ENCODE measurements at places on chromosomes 16 and 17.

DNA sequence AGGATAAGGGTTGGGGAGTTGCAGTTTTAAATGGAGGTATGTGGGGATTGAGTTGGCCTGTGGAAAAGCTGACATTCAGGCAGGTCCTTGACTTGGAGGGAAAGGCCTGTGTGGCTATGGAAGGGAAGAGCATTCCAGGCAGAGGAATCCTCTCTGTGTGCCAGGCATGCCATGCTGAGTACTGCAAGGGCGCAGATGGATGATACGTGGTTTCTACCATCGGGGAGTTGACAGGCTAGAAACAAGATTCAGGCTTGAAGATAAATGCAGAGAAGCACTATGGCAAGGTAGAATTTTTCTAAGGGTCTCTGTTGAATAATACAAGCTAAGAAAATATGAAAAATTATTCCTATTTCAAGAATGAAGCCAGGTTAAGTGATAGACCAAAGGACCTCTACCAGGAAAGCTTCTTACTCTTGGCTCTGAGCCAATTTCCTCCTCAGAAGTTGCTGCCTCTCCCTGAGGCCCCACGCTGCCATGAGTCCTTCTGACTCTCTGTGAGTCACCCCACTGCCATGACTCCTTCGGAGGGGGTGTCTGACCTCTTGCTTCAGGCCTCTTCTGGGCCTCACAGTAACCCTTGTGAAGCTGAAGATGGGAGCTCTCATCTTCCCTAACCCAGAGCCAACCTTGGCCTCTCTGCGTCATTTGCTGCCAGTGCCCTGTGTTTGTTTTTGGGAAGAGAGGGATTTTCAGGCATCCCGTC is 75.8 kb downstream of the WNT3 start:
- DNase-seq, result no peak

DNA sequence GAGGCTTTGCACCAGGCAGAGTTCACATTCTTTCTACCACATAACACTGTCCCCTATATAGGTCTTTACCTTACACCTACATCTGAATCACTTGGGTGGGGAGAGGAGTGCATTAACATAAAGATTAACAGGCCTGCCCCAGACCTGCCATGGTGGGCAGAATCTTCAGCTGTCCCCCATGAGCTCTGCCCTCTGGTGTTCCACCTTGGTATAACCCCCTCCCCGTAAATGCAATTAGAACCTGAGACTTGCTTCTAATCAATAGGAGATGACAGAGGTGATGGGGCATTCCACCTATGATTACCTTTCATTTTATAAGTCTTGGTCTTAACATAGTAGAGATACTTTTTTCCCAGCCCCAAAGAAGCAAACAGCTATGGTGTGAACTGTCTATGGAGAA is 20.4 kb upstream of the GRIN2A start:
- no peak for DNase-seq

GRCh38 chr17:8484465-8484864 is 48.8 kb downstream of the NDEL1 start:
- no peak for DNase-seq

- DNase-seq, result no peak
Observed at GRCh38 chr17:13638855-13639458, 37.2 kb upstream of the HS3ST3A1 start.

DNA sequence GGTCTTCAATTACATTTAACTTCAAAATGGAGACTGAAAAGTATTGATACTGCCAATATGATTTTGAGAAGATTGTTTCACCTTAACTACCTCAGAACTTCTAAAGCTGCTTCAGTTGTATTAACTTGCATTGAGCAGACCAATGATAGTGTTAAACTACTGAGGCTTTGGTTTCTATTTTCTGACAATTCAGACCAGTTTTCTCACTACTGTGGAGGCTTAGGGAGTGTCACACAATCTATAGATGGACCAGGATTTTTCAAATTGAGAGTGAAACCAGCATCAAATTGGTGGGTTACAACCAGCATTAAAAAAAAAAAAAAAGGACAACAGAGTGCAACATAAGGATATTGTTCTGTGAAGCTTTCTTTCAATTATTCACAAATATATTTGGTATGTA is 21.2 kb downstream of the COG1 start:
- no peak for DNase-seq

- no peak for DNase-seq
Observed at GRCh38 chr17:70258465-70258864, 89.1 kb downstream of the KCNJ2 start.

- no peak for DNase-seq
Observed at GRCh38 chr16:75647112-75647491, 363 bp downstream of the KARS1 start.

DNA sequence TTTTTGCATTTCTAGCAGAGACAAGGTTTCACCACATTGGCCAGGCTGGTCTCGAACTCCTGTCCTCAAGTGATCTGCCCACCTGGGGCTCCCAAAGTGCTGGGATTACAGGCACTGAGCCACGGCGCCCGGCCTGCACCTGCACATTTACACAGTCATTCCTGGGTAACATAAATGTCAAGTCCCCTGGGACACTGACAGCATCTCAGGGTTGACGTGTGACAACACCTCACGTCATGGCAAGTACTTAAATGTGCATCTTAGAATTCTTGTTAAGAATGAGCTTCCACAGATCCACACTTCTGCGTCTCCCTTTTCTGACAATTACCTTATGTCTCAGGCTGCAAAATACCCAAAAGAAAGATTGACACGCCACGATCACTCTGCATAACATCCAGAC is 80.5 kb downstream of the ABR start:
- DNase-seq, result no peak

DNA sequence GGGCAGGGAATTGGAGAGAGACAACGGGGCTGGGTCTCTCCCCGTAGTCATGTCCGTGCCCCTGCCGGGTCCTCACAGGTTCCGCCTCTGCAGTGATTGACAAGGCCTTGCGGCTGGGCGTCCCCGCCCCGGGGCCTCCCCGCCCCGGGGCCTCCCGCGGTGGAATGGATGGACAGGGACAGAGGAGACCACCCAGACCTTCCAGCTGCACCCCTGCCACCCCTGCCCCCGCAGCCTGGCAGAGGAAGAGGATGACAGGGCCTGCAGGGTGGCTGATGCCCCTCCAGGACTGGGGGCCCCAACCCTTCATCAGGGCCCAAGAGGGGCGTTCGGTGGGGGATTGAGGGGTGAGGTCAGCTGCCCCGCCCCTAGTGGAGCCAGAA is 216.4 kb upstream of the CIBAR2 start:
- no peak for DNase-seq

DNA sequence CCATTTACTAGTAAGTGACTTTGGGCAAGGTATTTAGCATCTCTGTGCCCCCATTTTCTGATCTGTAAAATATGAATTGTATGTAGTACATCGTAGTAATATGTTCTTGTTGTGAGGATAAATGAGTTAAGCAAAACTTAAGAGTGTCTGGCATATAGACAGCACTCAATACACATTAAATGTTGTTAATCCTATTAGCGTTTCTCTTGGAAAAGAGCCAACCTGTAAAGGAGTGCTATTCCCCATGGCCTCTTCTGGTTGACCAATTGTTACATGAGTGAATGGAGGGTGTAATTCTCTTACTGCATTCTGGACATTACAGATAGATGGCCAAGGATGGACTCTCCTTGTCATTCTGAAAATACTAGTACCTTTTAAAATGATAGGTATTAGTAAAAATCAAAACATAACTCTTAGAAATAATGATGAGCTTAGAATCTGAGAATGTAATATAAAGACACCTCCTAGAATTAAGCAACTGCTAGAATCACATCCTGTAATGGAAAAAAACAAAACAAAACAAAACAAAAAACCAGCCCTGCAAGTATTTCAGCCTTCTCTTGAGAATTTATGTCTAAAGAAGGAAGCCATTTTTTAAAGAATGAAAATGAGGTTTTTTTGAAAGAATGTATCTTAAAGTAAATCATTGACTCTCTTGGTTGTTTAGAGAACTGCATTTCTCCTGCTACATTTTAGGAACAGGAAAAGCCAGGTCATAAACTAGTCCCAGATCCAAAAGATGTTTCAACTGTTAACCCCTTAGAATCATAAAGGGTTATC is 30.5 kb downstream of the IQCK start:
- no peak for DNase-seq

GRCh38 chr17:81550830-81551457 is 1.2 kb downstream of the FAAP100 start:
- no peak for DNase-seq

DNA sequence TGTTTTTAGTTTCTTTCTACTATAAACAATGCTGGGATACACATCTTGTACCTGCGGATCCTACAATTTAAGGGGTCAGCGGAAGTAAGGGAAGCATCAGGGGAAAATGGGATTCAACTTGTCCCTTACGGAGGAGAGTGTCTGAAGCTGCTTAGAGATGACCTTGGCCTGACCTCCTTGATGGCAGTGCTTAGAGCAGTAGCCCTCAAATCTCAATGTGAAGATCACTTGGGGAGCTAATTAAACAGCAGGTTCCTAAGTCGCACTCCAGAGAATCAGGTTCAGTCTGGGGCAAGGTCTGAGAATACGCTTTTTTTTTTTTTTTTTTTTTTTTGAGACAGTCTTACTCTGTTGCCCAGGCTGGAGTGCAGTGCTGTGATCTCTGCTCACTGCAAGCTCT is 9.6 kb upstream of the METTL16 start:
- no peak for DNase-seq

DNA sequence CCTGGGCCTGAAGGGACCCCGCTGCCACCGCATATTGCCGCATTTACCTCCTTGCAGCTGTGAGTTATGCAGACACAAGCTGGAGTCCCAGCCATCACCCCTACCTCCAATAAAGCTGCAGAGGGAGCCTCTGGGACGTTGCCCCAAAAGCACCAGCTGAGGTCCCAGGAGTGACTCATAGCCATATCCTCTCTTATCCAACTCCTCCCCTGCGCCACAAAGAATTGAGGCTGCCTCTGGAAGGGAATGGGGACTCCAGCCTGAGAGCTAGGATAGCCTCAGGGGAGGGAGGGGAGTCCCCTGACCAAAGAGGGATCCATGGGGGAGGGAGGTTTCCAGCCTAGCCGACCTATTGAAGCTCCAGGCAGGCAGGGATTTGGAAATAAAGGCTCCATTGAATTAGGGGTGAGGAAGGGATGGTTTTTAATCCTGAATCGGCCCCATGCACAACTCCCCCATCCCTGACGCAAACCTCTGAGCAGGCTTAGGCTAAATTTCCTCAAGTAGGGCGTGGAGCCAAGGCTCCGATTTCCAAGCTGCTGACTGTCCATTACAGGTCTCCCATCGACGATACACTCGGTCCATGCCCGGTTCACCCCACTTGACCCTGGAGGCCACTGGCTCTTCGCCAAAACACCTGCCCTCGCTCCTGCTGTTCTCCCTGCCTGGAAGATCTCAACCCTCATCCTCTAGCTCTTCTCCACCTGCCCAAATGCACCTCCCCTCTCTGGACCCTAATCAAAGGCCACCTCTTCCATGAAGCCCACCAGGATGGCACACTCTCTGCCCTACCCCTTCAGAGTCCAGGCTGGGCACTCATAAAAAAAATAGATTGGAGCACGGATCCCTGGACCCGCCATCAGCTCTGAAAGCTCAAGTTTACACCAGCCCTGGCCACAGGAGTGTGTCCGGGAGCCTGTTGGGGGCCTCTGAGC is 27.5 kb downstream of the PIMREG start:
- DNase-seq, result no peak

- DNase-seq, result no peak
Observed at GRCh38 chr17:14950686-14951085, 314.4 kb downstream of the PMP22 start.
